NCI-H774 (cell line): ENCODE measurements at places on chromosomes 16 and 17.

DNA sequence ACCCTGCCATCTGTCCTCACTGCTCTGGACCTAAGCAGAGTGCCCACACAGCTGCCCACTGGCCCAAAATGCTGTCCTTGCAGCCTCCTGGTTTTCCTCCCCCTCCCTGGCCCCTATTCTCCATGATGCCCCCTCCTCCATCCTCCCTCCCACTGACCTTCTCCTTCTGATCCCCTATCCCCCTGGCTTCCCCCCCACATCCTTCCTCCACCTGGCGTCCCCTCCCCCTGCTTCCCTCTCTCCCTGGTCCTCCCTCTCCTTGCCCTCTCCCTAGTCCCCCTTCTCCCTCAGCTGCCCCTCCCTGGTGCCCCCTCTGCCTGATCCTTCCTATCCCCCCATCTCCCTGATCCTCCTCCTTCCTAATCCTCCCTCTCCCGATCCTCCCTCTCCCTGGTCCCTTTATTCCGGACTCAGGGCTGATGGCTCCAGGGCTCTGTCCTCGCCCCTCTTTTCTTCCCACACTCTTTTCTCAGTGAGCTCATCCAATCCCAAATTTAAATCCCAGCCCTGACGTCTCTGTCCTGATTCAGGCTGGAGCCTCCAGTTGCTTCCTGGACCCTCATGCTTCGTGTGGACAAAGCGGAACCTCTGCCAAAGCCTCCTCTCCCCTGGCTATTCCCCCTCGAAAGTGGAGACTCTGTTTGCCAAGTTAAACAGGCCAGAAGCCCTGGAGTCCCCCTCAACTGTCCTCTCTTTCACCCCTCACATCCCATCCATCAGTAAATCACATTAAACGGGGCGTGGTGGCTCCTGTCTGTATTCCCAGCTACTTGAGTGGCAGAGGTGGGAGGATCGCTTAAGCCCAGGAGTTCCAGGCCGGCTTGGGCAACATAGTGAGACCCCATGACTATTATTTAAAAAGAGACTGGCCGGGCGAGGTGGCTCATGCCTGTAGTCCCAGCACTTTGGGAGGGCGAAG lies 18.1 kb upstream of the RHBDF2 start:
- no peak for DNase-seq

DNA sequence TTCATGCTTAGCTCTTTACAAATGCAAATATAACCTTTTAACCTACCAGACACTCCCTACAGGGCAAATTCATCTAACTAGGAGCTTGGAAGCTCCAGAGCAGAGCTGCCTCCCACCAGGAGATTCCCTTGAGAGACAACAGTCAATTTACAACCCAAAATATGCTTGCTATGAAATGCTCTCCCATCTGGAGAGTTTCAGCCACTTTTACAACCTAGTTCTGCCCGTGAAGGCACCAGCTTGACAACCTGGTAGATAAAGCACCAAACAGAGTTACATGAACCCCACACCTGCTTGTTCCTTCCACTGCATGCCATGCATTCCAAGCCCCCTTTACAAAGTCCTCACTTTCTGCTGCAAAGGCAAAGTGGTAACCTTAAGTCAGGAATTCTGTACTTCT lies 215.3 kb upstream of the KIF2B start:
- DNase-seq = no peak

- no peak for DNase-seq
Measured at GRCh38 chr17:48910370-48910769, 2.2 kb downstream of the UBE2Z start.

DNA sequence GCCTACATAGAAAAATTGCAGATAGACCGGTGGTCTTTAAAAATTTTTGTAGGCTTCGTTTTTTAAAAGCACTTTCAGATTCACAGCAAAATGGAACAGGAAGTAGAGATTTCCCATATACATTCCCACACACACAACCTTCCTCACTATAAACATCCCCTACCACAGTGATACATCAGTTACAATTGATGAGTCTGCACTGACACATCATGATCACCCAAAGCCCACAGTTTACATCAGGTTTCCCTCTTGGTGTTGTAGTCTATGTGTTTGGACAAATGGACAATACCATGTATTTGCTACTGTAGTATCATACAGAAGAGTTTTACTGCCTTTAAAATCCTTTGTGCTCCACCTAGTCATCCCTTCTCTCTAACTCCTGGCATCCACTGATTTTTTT lies 113.9 kb upstream of the ADAMTS18 start:
- no peak for DNase-seq

DNA sequence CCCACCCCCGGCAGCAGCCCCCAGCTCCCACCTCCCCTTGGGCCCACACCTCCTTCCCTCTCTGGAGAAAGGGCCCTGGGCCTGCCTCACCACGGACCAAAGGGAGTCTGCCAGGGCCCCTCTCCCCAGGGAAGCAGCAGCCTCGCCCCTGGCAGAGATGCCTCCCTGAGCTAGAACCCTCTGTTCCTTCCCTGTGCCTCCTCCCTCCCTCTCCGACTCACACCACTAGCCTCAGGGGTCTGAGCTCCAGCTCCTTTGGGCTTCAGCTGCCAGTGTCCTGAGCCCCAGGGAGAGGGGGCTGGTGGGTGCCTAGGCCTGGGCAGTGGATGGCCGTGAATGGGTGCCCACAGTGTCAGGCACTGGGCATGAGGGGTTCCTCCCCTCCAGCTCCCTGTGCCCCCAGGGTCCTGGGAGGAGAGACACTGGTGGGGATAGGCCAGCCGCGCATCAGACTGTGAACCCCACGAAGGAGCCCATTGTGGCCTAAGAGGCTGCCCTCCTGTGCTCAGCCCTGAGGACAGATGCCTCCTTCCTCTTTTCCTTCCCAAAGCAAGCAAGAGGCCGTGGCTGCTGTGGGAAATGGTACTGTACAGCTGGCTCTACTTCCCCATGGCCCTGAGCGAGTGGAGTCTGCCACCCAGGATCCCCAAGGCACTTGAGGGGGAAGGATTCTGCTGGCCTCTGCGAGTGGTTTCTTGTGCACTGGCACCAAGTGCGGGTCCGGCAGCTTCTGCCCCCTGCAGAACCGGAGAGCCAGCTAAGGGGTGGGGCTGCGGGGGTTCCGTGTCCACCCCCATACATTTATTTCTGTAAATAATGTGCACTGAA lies 20.7 kb downstream of the MMP15 start:
- DNase-seq = no peak

- peak; percentile 60 for DNase-seq
Measured at GRCh38 chr17:66777689-66778225, 57.2 kb upstream of the CACNG5 start.

- DNase-seq = no peak
Measured at GRCh38 chr16:29310852-29311314, 95.6 kb downstream of the NPIPB11 start.

DNA sequence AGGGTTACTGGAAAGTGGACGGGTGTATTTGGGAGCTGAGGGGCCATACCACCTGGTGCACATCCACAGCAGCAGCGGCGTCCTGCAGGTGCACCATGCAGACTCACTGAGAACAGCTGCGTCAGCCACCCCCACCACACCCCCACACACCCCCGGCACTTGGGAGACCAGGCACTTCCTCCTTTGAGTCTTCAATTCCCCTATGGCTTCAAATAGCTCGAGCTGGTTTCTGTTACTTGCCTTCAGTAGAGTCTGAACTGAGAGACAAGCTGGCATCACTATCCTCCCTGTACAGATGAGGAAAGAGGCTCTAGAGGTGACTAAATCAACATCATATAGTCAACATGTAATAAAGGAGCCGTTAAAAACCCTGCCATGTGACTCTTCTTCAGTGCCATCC lies 15.4 kb downstream of the CUEDC1 start:
- DNase-seq = peak; percentile 77

DNA sequence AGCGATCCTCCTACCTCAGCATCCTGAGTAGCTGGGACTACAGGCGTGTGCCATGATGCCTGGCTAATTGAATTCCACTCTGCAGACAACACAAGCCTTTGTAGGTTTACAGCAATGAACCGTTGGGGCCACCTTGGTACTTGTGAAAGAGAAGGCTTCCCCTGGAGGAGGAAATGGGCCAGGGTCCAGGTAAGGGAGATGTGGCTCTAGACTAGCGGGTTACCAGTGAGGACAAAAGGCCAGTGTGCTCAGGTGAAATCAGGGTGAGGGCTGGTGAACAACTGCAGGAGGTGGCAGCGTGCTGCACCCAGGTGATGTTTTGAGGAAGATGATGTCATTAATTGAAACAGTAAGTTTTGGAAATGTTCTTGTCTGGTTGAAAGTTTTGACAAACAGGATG lies 6.7 kb downstream of the SDR42E1 start:
- no peak for DNase-seq

- no peak for DNase-seq
Measured at GRCh38 chr17:41302981-41303380, 330 bp upstream of the KRTAP29-1 start.

GRCh38 chr16:57089406-57089805 lies 3.0 kb upstream of the CPNE2 start:
- peak; percentile 43 for DNase-seq
